ENCODE measurements at places on chromosomes 5 and 9.
A peak's percentile ranks its signal among the peaks of the same experiment; 100 is the strongest.

DNA sequence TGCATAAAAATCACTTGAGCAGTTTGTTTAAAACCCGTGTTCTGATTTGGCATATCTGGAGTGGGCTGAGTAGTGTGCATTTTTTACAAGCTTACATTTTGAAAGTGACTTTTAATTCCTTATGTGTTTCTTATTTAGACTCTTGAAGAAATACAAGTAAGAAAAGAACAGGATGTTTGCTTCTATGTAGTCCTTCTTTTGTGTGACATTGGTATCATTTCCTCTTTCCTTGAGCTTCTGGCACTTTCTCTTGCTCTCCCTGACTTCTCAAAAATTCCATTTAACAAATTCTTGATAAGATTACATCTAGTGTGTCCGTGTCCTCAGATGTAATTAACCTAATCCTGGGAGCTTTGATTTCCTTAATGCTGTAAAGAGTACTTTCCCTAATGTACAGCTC, 12.5 kb downstream of the GARNL3 start:
- no peak for DNase-seq

GRCh38 chr5:147693233-147693632, 89.3 kb downstream of the JAKMIP2 start:
- DNase-seq: no peak

- peak; percentile 39 for DNase-seq
These were observed 258.7 kb upstream of the ARRDC3 start for GRCh38 chr5:91641730-91642350.

DNA sequence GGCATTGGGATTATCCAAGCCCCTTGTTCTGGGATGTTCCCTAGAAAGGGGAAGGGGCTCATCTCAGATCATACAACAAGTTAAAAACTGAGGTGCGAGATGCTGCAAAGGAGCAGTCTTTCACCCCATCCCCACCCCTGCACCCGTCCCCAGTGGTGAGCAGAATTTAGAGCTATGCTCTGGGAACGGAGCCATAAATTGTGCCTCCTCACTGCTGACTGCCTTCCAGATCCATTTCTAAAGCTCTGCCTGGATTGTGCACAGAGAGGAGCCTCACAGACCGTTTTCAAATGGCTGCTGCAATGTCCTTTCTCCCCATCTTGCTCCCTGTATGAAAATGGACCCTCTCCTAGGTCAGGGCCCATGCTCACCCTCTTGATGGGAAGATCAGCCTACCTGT, 8.3 kb downstream of the SLC25A48 start:
- DNase-seq: no peak

GRCh38 chr5:160844177-160844576, 7.8 kb downstream of the ATP10B start:
- DNase-seq: no peak

- no peak for DNase-seq
These were observed 448.4 kb downstream of the PSAT1 start for GRCh38 chr9:78745331-78745730.

DNA sequence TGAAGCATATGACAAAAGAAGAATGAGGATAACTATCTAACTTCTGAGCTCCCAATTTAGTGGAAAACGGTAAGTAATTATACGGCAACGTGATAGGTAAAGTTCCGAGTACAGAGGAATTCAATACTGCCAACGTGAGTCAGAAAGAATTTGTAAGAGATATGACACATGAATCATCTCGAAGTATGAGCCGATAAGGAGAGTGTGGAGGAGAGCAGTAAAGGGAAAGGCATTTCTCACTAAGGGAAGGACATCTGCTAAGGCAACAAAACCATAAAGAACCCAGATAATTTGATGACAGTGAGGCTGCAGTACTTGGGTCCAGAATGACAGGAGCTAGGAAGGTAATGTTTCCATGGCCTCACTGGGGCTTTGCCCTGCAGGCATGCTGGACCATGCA, 11.0 kb downstream of the MPDZ start:
- DNase-seq: no peak

DNA sequence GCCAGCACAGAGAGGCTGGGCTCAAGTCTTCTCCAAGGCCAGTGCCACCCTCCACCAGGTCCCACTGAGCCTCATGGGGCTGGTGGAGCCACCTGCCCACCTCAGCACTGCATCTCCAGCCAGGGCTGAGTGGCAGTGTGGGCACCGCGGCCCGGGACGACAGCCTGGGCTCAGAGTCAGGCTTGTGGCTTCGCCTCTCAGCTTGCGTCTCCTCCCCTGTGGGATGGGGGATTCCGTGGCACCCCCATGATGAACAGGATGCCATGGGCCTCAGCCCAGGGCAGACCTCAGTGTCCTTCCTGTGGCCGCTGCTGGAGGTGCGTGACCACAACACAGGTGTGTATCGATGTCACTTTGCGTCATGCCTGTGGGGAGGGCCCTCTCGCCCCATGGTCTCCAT, 136.4 kb upstream of the PPP1R26 start:
- DNase-seq: no peak

GRCh38 chr5:74201334-74202081, 439.0 kb downstream of the ENC1 start:
- DNase-seq: peak; percentile 20

GRCh38 chr9:91898451-91899218, 51.4 kb downstream of the ROR2 start:
- peak; percentile 13 for DNase-seq

DNA sequence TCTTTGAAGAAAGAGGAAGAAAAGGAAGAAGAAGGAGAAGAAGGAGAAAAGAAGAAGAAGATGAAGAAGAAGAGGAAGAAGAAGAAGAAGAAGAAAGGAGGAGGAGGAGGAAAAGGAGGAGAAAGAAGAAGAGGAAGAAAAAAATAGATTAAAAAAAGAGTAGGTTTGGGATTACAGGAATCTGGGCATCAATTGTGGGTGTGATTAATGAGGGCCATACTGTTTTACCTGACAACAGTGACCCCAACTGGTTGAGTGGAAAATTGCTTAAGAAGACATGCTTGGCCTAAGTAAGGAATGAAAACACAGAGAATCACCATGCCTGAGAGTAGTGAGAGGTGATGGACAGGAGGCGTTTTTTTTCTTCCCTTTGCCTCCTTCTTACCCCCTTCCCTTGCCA, 114.6 kb downstream of the FAM170A start:
- DNase-seq: peak; percentile 11

DNA sequence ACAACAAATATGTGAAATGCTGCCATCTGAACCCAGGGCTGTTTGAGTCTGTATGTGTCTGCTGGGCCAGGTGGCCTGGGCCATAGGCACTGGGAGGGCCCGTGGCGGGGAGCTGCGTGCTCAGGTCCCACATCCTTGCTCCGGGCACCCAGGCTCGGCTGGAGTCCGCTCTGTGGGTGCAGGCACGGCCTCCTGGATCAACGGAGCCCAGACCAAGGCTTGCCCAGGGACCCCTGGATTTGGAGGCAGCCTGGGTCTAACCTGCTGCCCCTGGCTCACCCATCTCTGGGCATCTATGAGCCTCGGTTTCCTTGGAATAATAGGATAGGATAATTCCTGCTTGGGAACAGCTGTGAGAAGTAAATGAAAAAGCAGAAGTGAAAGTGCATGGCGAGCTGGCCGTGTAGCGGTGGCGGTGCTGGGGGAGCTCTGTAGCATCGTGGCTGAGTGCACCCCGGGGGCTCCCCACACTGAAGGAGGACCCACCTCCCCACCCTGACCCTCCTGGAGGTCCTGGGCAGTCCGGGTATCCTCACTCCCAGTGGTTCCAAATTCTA, 1.2 kb downstream of the CDHR2 start:
- DNase-seq: no peak

DNA sequence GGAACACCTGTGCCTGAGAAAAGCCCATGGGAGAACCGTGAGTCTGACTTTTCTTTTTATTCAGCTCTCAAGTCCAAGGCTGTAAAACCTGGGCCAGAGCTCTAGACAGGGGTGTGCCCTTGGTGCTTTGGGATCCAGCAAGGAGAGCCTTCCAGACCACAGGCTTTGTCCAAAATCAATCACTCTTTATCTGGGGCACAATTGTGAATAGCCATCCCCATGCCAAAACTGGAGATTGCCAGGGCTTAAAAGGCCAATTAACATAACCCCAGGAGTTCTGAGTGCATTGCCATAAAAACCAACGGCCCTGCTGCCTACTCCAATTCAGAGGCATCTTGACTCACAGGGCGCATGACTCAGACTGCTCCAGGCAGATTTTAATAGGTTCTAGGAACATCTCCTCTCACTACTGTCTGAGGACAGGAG, 391.8 kb downstream of the ARHGEF28 start:
- DNase-seq: peak; percentile 72

DNA sequence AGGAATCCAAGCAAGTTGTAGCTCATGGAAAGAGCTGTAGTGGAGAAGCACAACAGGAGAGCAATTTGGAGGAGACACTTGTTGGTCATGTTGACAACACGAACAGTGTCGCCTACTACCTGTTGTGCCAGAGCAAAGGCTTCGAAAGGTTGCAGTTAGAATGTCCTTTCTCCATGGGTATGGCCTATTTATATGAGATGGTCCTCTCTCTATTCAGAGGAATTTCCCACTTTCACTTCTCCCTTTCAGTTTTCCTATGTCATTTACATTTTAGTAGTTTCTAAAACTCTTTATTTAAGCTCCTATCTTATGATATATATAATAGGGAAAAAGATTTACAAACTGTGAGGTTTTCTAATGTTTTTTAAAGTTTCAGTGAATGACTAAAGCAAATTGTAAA, at the start of gene IFNB1:
Gene IFNB1, minus strand, starts transcription at position 162 of the 400 bp plus-strand sequence. Its CDS starts 73 bp downstream, at position 89.
- no peak for DNase-seq

- DNase-seq: peak; percentile 57
These were observed 471.9 kb downstream of the MTRR start for GRCh38 chr5:8340739-8341344.
